GF-D8 (cell line): ENCODE measurements at places on chromosomes 12 and 14.

DNA sequence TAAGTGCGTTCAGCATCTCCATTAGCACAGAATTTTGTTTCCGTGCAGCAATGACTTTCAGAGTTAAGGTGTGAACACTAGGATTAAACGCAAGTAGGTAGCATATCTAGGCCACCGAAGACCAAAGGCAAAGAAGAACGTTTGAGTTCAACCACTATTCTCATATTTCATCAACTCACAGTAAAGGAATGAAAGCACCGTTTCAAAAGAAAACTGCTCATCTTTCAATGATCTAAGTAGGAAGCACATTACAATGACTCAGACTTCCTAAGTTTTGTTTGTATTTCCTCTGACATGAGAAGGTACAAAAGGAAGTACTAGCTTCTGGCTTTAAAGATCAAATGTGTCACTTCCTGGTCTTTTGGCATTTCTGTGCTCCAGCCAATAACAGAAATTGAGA, 57.6 kb downstream of the ACADS start:
- peak; percentile 24 for DNase-seq

GRCh38 chr12:6834873-6835272, 5.9 kb upstream of the GNB3 start:
- DNase-seq, result no peak

DNA sequence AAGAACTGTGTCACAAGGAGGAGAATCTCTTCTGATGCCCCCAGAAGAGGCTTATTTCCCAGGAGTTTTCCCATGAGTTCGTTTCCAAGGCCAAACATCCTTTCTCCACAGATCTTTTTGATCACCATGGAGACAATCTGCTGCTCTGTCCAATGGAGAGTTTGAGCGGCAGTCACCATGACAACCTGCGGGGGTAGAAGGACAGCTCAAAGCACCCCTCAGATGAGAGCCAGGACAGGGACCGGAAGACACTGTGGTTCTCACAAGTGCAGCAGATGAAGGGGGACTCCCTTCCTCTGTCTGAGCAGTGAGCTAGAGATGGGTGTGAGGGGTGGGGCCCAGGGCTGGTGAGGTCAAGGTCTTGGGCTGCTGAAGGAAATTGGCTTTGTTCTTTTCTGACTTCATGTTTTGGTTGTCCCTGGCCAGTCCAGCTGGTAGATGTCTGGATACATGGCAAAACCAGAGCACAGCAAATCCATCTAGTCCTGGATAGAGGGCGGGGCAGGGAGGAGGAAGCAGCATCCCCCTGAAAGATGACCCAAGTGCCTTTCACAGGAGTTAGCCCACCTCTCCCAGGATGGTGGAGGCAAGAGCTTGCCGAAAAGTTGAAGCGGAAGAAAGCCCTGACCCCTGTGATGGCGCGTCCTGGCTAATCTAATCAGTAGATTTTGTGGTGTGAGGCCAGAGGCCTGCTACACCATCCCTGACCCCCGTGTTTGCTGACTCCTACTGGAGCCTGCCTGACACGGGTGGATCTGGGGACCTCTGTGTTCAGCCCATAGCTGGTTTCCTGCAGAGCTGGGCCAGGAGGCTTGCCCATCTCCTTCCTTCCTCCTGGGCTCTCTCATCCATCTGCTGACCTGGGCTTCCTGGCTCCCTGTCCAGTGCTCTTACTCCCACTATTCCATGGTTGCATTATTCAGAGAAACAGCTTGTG, 24.4 kb downstream of the DHRS2 start:
- DNase-seq, result no peak

- DNase-seq, result no peak
These were observed 158.7 kb downstream of the SYT1 start for GRCh38 chr12:79023261-79023660.

DNA sequence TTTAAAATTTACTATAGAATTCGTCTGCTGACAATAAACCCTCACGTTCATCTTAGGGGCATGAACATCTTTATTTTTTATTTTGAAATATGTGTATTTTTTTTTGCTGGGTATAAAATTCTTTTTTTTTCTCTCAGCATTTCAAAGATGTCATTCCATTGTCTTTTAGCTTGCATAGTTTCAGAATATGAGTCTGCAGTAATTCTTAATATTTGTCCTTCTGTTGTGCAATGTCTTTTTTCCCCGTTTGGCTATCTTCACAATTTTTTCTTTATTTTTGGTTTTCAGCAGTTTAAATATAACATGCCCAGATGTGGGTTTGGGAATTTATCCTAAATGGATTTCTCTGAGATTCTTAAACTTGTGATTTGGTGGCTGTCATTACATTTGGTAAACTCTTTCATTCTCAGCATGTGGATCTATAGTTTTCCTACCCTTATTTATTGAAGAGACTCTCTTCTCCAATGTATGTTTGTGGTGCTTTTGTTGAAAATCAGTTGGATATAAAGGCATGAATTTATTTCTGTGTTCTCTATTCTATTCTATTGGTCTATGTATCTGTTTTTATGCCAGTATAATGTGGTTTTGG, 37.8 kb upstream of the PLBD1 start:
- no peak for DNase-seq

GRCh38 chr12:53950789-53951576, 3.7 kb upstream of the HOXC12 start:
- no peak for DNase-seq

- no peak for DNase-seq
These were observed 36.4 kb downstream of the CPNE8 start for GRCh38 chr12:38869036-38869435.

DNA sequence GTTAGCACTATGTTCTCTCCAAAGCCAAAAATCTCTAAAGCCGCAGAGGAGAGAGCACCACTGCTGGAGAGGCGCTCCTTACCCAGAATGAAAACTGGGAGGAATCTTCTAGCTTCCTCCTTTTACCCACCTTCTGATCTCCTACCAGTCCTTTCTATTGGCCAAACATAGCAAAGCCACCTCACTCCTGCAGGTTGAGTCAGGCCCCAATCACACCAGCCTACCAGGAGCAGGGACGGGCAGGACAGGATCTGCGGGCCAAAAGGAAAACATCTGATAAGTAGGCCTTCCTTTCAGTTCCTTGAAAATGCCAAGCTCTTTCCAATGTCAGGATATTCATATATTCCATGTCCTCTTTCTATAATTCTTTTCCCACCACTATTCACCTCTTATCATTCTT, 197.7 kb upstream of the CNOT2 start:
- no peak for DNase-seq

- no peak for DNase-seq
These were observed 285.0 kb upstream of the RGS6 start for GRCh38 chr14:71647086-71647784.

DNA sequence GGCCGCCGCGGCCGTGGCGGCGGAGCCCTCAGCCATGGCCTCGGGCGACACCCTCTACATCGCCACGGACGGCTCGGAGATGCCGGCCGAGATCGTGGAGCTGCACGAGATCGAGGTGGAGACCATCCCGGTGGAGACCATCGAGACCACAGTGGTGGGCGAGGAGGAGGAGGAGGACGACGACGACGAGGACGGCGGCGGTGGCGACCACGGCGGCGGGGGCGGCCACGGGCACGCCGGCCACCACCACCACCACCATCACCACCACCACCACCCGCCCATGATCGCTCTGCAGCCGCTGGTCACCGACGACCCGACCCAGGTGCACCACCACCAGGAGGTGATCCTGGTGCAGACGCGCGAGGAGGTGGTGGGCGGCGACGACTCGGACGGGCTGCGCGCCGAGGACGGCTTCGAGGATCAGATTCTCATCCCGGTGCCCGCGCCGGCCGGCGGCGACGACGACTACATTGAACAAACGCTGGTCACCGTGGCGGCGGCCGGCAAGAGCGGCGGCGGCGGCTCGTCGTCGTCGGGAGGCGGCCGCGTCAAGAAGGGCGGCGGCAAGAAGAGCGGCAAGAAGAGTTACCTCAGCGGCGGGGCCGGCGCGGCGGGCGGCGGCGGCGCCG, 381 bp downstream of the YY1 start:
- no peak for DNase-seq

GRCh38 chr14:93548102-93548843, 117.5 kb downstream of the UNC79 start:
- no peak for DNase-seq

DNA sequence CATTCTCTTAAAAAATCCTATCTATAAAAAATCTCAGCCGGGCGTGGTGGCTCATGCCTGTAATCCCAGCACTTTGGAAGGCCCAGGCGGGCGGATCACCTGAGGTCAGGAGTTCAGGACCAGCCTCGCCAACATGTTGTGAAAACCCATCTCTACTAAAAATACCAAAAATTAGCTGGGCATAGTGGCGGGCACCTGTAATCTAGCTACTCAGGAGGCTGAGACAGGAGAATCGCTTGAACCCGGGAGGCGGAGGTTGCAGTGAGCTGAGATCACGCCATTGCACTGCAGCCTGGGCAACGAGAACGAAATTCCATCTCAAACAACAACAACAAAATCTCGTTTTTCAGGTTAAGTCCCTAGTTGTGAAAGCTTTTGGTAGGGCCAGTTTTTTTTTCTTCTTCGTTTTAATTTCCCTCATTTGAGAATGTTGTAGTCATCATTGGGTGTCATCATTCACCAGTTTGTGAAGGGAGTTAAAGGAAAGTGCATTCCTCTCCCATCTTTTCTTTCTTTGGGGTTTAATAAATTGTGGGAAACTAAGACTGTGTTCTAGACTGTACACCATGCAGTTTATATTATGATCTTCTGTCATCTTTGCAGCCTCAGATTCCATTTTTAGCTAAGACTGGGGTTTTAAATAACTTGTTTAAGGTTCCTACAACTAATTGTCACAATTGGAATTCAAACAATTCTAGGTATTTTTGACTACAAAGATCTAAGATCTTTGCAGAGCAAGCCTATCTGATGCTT, 23.9 kb downstream of the MDM2 start:
- DNase-seq, result no peak

DNA sequence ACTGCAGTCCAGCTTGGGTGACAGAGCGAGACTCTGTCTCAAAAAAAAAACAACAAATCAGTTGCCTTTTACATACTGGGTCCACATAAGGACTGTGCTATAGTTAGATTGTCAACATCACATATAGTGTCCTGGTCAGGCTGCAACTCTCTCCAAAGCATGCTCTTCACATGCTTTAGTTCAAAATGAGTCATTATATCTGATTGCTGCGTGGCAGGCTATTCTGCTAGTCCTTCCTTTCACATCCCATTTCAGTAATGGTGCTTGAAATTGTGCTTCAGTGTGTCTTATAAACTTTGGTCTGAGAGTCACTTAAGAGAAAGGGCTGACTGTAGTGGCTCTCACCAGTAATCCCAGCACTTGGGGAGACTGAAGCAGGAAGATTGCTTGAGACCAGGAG, 6.9 kb downstream of the LETMD1 start:
- DNase-seq, result no peak

GRCh38 chr14:86442135-86442534, 912.2 kb downstream of the FLRT2 start:
- DNase-seq, result no peak

- no peak for DNase-seq
These were observed 8.9 kb downstream of the CORO1C start for GRCh38 chr12:108722463-108722862.

DNA sequence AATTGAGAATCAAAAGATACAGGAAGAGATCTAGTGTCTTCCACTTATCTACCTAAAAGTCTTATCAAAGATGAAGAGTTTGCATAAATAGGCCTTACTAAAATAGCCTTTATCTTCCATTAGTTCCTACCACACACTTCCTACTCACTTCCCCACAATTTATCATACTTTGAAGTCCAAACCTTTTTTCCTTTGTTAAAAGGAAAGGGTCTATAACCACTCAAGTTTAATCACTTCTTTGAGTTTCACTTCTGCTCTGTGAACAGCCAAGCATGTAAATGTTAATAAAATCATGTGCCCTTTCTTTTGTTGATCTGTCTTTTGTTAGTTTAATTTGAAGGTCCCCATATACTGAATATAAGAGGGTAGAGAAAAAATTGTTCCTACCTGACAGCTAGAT, 114.5 kb downstream of the PHLDA1 start:
- no peak for DNase-seq

- no peak for DNase-seq
These were observed 104.7 kb downstream of the PLEKHA5 start for GRCh38 chr12:19234171-19234704.

DNA sequence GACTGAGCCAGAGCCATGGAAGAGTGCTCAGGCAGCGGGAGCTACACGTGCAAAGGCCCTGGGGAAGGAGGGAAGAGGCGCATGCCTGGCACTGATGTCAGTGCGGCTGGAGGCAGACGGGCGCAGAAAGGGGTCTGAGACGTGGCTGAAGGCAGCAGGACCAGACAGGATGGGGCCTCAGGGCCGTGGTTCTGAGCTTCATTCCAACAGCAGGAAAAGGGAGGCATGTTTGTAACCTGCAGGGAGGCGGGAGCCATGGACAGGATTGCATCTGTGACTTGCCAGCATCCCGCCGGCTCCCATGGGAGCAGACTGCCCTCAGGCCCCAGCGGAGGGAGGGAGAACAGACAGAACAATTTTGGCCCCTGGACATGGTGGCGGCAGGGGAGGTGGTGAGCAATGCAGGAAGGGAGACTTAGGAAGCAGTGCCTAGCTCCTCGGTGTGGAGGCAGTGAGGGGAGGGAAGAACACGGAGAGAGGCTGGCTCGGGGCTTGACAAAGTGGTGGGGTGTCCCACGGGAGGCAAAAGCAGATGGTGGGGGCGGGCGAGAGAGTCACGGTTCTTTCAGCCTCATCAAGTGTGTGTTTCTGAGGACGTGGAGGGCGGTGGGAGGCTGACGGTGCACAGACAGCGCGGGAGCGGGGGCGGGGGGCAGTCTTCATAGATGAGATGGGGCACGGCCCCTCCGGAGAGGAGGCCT, 33.3 kb upstream of the INF2 start:
- no peak for DNase-seq

GRCh38 chr14:75884198-75884611, 97.6 kb downstream of the TGFB3 start:
- no peak for DNase-seq

GRCh38 chr14:99822800-99823455, 29.7 kb downstream of the EML1 start:
- DNase-seq, result no peak

DNA sequence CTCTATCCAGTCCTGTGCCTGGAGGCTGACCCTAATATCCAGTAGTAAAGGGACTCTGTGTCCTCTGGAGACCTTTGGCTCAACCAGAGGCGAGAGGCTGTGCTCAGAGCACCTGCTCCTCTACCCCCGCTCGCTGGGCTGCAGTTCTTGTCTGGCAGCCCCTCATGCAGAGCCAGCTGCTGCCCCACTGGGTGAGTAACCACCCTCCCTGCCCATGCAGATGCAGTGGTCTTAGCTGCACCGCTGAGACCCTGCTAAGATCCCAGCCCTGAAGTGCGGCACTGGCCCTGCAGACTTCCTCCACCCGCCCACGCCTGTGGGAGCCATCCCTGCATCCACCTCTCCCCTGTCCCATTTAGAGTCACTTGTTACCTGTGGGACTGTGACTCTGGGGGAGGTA, 347.5 kb upstream of the SFSWAP start:
- no peak for DNase-seq

- DNase-seq, result no peak
These were observed 39.1 kb downstream of the DIO3 start for GRCh38 chr14:101600336-101600890.

DNA sequence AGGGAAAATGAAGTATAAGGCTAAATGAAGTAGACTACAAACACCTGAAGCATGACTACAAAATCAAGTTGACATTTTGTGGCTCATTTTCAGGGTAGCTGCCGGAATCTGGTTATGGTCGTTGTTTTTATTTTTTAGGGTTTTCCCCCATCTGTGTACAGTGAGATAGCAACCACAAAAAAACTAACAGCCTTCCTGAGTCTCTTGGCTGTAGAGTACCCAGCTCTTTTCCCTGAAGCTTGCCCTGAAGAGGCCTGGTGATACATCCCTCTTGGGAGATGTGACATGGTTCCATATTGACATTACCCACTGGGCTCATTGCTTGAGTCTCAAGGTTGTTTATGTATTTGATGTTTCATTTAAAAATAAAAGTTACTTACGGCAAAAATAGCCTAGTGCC, 424.0 kb downstream of the ZFP36L1 start:
- DNase-seq, result no peak
